ENCODE measurements at places on chromosomes 5 and 9.

GRCh38 chr9:114662081-114662989, 4.7 kb upstream of the TEX53 start:
- DNase-seq, result peak; percentile 49

GRCh38 chr5:132017738-132018625, 6.5 kb upstream of the ACSL6 start:
- no peak for DNase-seq

DNA sequence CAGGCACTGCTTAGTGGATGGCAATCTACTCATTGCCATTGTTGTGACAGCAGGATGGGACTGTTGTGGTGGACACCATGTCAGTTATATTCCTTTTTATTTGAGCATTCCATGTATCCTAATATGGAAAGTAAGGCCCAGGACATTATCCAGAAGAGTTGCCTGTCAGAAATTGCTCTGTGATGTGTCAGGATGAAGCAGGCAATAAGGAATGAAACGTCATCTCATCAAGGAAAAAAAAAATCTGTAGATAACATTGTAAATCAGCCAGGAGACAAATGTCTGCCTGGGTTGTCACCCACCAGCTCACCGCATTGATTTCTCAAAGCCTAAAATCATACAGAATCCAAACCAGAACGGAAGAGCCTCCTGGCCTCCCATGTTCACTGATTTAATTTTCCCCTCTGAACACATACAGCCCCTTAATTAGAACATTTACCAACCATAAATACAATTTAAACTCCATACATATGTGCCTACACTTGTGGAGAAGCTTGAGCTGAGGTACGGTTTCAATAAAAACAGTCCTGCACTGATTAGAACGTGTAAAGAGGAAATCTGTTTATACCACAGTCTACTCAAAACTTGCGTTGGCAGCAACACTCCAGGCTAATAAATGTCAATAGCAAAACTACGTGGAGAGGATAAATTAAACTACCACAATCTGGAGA, 73.9 kb downstream of the FOXD1 start:
- no peak for DNase-seq

DNA sequence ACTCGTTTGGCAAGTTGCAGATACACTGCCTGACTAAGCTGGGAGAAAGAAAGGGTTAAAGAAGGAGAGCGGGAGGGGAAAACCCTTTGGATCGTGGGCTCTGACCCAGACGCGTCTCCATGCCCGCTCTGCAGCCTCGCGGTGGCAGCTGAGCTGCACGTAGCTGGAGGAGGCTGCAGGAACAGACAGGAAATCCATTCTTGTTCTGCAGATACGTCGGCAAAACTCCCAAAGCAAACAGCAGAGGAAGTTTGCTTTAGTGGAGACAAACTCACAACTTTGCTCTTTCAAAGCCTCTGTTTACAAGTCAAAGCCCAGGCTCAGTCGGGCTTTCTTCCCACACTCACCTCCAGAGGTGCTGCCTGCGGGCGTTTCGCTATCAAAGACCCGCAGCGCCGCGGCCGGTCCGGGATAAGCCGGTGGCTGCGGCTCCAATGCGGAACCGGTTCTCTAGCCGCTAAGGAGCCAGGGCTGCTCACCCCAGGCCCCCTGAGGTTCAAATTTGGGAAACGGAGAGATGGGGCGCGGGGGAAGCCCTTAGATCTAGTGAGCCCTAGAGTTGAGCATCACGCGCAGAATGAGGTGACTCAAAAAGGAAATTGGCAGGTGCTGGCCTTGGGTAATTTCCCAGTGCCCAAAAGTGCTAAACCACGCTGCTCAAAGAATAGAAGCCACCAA, 60.7 kb downstream of the MAT2B start:
- no peak for DNase-seq

DNA sequence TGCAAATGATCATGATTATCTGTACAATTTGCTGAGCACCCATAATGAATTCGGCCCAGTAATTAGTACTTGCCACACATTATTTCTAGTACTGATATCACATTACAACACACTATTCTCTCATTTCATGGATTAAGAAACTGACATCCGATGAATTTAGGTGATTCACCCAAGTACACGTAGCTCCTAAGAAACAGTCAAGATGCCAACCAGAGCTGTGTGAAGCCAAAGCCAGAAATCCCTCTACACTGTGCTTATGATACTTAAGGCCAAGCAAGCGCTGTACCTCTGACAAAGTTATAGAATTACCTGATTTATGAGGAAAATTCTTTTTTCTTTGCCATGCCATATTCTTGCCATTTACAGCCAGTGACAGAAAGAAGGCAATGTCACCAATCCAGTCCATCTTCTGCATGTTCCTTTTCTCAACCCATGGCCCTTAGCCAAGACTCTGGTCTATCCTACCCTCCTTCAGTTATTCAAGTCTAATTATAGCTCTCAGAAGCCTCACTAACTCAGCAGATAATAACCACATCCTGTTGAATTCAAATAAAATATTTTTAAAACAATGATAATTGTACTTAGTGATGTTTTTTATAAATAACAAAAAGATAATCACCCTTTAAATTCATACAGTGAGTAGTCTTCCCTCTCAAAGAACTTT, 74.3 kb upstream of the PTGER4 start:
- no peak for DNase-seq
